Progenitor cell of endocrine pancreas (in vitro differentiated cells): ENCODE measurements at places on chromosomes 7 and 10. TPM values are rescaled to one million over a fixed set of nuclear protein-coding genes. Genes with fewer than 3 reads are reported as not detected.

DNA sequence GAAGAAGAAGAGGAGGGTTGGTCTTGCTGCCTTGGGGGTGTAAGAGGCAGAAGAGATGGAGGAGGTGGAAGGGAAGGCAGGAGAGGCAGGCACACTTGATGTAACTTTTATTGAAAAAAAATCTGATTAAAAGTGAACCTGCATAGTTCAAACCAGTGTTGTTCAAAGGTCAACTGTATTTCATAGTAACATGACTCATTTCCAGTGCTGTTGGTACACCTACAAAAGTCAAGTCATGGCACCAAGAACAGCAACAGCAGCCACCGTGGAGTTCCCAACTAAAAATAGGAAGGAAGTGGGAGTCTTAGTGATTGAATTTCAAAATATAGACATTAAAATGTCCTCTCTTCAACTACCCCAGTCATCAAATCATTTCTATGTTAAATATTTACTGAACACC, 88.5 kb downstream of the CTNNA3 start:
- no peak for DNase-seq

- no peak for DNase-seq
Measured at GRCh38 chr10:88901984-88902789, 22.1 kb downstream of the STAMBPL1 start.

GRCh38 chr7:3043544-3044371, at the start of gene CARD11:
CARD11 (minus strand) TSS chr7:3043867; CDS start chr7:2958506, 85,361 bp downstream.
- no peak for DNase-seq

GRCh38 chr7:24158975-24159374, 125.0 kb upstream of the NPY start:
- DNase-seq, result no peak

Gene SPDYE18
- total RNA-seq, result 0.60 and 0.93 TPM in 2 replicates

DNA sequence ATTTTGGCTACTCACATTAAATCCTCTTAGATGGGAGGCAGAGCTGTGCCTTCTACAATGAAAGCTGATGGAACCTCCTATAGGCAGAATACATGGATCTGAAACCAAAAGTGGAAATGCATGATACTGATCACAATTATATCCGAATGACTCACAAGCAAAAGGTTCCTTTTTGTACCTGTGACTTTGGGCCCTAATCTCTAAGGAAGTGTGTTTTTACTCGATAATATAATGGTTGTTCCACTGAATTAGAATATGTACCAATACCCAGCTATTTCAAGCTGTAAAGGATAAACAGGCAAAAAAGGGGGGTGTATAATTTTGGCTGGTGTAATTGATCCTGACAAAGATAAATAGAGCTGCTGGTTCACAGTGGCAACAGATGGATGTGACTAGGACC, 17.6 kb upstream of the LAMB1 start:
- no peak for DNase-seq

DNA sequence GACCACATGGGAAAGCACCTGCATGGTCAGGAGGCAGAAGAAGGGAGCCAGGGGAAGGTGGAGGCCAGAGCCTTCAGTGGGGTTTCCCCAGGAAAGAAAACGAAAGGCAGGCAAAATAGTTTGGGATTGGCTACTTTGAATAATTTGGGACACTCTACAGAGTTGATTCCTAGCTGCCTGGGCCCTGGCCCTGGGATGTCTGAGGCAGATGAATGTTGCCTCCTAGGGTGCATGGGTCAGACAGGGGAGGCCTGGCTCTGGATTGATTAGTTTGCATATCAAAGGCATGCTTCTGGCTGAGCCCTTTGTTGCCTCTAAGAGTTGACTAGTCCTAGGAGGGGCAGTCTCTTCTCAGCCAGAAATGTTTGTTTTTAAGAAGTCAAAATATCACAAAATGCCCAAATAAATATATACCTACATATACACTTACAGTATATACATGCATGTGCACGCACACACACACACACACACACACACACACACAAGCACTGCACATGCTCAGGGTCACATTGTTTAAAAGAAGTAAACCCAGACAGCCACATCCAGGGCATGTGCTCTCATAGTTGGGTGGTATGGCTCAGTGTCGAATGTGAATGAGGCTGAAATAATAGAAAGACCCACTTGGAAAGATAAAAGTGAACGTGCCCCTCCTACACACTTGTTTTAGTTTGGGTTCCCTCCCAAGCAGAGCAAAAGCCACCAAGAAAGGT, 184.2 kb downstream of the GPAM start:
- no peak for DNase-seq

Gene OPN4
- not detected in 2 replicates for total RNA-seq

DNA sequence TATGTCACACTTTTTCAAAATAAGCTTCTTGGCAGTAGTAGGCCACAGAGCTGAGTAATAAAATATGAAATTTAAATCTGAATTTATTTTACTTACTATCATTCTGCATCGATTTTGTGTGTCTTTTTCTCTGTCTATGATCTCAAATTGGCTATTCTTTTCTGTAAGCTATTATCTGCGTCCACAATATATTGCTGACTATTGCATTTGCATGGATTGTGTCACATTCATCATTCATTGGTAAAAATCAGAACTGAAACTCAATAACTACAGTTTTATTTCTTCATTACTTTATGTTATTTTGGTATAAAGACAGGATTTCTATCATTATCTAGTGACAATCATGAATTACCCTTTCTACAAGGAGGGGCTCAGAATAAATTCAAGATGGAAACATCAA, 154.8 kb upstream of the AGR3 start:
- no peak for DNase-seq
